ENCODE measurements at places on chromosomes 2 and 18.

GRCh38 chr2:239518286-239519088, 117.7 kb upstream of the HDAC4 start:
- no peak for DNase-seq

GRCh38 chr2:19864381-19864780, 37.4 kb downstream of the TTC32 start:
- no peak for DNase-seq

GRCh38 chr2:59249441-59250306, 1008.5 kb upstream of the FANCL start:
- DNase-seq = peak; percentile 83

DNA sequence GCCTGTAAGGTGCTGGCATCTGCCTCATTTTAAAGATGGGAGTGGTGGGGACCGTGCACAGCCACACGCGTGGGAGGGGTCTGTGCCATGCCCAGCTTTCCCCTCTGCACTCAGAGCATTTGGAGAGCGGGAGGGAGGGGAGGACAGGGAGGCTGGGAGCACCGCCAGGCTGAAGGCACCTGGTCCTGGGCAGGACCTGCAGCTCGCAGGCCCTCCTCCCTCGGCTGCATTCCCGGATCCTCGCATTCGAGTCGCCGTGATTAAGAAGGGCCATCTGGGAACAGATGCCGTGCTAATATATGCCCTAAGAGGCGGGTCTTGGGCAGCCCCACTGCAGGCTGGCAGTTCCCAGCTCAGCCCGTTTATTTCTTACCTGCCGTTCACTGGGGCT, 84.0 kb downstream of the PTGR3 start:
- no peak for DNase-seq

DNA sequence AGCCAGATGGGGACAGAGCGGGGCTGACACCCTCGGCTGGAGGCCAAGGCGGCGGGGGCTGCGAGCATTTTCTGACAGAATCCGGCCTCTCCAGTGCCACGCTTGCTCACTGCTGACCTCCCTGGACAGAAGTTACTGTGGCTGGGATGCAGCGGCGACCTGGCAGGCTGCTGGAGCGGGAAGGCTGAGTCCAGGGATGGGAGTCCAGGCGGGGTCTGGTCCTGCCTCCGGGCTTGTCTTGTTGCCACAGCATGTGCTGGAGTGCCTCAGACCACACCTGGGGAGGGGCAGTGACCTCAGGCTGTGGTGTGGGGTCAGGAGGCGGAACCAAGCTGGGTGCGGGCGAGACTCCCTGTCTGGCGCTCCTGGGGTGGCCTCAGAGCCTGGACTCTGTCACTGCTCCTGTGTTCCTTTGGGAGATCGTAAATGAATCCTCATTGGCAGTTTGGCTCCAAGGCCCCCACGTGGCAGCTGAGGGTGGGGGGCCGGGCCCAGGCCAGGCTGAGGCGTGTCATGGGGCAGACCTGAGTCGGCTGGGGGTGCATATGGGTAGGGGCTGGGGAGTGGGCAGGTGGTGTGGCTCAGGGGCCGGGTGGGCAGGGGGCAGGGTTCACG, 5.5 kb downstream of the BOK start:
- DNase-seq = no peak
